ENCODE measurements at places on chromosomes 2 and 18.
A peak's percentile ranks its signal among the peaks of the same experiment; 100 is the strongest.

- no peak for DNase-seq
Observed at GRCh38 chr2:27638709-27639108, 9.9 kb downstream of the GPN1 start.

- DNase-seq, result no peak
Observed at GRCh38 chr2:42901076-42901640, 108.8 kb upstream of the HAAO start.

- DNase-seq, result no peak
Observed at GRCh38 chr2:199261936-199262335, 195.8 kb downstream of the SATB2 start.

DNA sequence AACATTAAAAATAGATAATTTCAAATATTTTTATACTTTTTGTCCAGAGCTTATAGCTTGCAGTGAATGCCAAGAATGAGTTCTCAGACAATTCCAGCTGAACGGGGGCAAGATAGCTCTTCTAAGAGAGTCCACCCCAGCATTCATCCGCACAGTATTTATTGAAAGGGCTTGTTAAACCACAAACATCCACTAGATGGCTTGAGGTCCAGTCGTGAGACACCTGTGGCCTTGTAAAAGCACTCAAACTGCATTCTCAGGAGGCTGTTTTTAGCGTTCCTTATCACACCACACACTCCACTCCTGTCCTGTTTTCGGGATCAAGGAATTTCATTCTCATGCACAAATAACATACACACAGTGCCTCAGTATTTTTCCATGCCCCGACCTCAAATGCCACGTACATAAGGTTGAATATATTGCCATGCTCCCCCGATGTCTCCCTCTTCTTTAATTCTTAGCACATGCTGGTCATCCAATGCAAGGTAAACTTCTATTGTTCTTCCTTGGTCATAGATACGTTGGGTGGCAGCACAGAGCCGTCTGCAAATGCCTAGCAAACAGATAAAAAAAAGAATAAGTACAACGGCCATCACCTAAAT is 47.4 kb downstream of the DNAJC10 start:
- peak; percentile 5 for DNase-seq

DNA sequence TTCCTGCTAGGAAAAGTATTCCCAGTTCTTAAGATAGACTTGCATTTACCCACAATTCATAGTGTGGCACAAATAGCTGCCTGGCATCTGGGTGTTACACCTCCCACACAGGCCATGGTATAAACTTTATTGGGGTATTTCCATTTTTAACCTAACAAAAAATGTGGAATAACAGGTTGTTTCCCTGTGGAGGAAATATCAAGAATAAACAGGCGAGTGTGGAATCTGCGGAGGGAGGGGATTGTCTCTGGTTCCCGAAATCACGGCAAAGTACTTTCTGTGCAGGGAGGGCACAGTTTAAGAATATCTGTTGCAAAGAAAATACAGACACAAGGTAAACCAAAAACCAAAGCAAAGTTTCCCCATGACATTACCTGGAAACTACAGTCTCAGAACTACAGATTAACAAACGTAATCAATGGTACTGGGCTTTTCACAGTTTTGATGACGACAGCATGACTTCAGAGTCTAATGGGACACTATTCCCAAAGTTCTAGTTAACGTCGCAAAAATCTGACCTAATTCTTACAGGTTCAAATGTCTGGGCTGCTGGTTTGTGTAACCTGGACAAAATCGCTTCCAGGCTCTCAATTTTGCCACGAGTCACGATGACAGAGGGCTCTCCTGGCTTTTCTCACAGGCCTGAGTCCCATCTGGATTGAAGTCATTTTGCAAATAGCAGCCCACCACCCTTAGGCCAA is 1.4 kb downstream of the STARD7 start:
- DNase-seq, result no peak

DNA sequence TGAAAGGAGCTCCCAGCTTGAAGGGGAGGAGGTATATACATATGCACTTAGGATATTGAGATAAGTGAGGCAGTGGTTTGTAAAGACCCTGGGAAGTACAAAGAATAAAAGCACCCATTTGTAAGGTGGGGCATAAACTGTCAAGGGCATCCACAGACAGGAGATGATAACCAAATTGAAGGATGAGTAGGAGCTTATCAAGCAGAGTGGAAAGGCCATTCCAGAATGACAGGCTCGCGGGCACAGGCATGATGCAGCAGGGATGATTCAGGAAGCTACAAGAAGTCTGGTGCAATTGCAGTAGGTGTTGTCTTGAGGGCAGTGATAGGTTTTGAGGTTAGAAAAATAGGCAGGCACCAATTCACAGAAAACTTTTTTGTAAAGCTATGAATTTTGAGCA is 504.8 kb downstream of the PIK3C3 start:
- DNase-seq, result no peak

GRCh38 chr2:73112026-73112912 is 479 bp downstream of the RAB11FIP5 start:
- peak; percentile 56 for DNase-seq

DNA sequence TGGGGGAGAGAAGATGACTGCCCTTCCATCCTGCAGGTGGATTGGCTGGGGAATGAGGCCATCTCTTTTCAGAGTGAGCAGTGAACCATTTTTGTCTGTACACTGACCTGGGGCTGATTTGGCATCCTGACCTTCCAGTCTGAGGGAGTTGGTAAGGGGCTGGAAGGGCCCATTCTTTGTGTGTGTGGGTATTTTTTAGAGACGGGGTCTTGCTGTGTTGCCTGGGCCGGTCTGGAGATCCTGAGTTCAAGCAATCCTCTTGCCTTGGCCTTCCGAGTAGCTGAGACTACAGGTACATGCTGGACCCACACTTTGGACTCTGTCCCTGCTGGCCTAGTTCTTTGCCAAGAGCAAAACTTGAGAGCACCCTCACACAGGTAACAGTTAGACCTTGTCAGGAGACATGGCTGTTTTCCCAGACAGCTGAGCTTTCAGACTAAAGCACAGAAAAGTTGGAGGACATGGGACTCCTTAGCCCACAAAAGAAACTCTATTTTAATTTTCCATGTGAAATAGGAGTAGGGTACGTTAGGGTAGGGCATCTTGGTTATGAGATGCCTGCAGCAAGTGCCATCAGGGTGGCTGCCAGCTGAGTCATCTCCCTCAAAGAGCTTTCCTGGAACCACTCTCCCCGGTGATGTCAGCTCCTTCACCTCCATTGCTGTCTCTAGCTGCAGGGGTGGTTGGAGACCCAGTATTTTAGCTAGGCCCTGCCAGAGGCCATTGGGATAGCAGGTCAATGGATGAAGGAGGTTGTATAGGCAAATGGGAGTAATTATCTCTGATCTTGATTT is 60.7 kb downstream of the DGKD start:
- DNase-seq, result no peak

GRCh38 chr2:240816584-240817495 is 3.2 kb downstream of the KIF1A start:
- DNase-seq, result no peak

- no peak for DNase-seq
Observed at GRCh38 chr2:219551441-219552381, 7.9 kb downstream of the TMEM198 start.

Data from GM20000 (cell line).